ENCODE measurements at places on chromosomes 5 and 9.

- H3K4me3 ChIP-seq: no peak overlapping the region
- H3K4me1 ChIP-seq: no peaks in the 10 kb centered on the region
- H3K36me3 ChIP-seq: no peaks in the 10 kb centered on the region
- H3K27ac ChIP-seq: no peak overlapping the region
- DNase-seq: no peak
These were observed 210.4 kb upstream of the SLC30A5 start for GRCh38 chr5:68883436-68883835.

DNA sequence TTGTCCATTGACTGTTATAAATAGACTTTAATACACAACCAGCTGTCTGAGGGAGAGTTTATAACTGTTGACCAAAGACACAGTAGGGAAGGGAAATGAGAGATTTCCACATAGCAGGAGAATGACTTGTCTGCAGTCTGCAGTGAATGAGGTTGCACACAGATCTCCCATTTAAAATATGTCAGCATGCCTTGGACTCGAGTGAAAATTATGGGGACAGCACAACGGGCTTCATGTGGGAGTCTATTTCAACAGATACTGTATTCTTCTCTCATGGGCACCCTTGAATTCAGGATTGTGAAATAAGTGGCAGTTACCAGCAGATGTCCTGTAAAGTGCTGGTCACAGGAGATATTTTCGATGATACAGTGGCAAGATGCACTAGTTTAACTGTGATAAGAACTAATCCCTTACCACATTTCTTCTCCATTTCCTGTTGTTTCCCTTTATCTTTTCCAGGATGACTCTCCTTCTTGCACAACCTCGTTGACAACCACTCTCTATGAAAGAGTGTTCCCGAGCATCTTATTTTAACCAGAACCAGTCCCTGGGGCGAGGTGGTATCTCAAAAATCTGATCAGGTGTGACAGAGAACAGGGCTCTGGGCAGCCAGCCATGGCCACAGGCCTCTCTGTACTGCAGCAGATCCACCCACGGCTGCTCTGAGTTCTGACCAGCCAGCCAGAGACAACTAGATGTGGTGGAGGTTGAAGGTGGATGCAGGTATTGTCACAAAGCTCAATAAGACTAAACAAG, 51.5 kb upstream of the MAP3K1 start:
- no peak overlapping the region for H3K27ac ChIP-seq
- no peak for DNase-seq
- no peaks in the 10 kb centered on the region for H3K36me3 ChIP-seq
- no peak overlapping the region for H3K4me3 ChIP-seq
- no peaks in the 10 kb centered on the region for H3K4me1 ChIP-seq
- H3K27me3 ChIP-seq: no peaks in the 10 kb centered on the region

DNA sequence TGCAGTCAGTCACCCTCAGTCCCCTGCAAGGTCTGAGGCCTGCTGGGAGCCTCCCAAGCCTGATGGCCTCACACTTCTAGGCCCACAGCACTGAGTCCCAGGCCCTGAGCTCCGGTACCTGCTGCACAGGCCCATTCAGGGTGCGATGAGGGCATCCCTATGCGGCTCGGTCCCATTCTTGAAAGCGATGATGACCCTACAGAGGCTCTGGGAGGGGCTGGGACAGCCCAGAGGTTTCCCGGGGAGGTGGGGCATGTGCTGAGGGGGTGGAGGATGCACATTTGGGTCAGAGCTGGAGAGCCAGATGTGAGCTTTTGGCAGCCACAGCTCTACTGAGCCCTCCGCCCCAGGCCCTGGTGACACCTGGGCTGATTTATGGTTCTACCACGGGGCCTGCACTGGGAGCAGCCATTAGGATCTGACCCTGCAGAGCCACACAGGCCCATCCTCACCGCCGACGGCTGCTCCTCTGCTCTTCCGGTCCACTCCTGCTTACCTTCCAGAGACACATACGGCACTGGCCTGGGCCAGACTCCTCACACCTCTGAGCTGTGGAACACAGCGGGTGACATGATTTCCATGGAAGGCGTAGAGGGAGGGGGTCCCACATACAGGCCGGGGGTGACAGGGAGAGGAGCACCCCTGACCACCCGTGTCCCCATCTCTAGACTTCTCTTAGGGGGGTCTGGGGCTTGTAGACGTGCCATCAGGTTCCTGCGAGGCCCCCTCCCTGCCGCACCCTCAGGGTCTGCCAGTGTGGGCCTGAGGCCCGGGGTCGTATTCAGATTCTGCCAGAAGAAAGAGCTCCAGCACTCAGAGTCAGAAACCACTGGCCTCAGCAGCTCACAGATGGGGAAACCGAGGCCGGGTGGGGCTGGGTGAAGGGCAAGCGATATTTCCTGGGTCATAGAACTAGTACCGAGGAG, 53.4 kb downstream of the COL23A1 start:
- no peaks in the 10 kb centered on the region for H3K27me3 ChIP-seq
- H3K4me3 ChIP-seq: no peak overlapping the region
- H3K4me1 ChIP-seq: peaks cover 42% of the 10 kb centered on the region

GRCh38 chr5:129141078-129141477, 46.5 kb downstream of the ISOC1 start:
- no peak overlapping the region for H3K27ac ChIP-seq
- H3K27me3 ChIP-seq: no peaks in the 10 kb centered on the region
- H3K36me3 ChIP-seq: no peaks in the 10 kb centered on the region

GRCh38 chr9:98884849-98885248, 58.9 kb upstream of the COL15A1 start:
- no peak for DNase-seq
- H3K4me3 ChIP-seq: no peak overlapping the region
- H3K27me3 ChIP-seq: no peaks in the 10 kb centered on the region

GRCh38 chr5:33810491-33811120, 81.2 kb downstream of the ADAMTS12 start:
- DNase-seq: no peak
- no peaks in the 10 kb centered on the region for H3K4me1 ChIP-seq
- no peak overlapping the region for H3K4me3 ChIP-seq
- H3K36me3 ChIP-seq: no peaks in the 10 kb centered on the region
- no peaks in the 10 kb centered on the region for H3K27me3 ChIP-seq

GRCh38 chr5:108727236-108727650, 20.5 kb upstream of the FER start:
- H3K27ac ChIP-seq: peak overlapping the region; percentile 94
- DNase-seq: no peak
- no peaks in the 10 kb centered on the region for H3K36me3 ChIP-seq
- H3K4me1 ChIP-seq: peaks cover 22% of the 10 kb centered on the region

- no peaks in the 10 kb centered on the region for H3K27me3 ChIP-seq
- no peaks in the 10 kb centered on the region for H3K4me1 ChIP-seq
- H3K4me3 ChIP-seq: no peak overlapping the region
- no peak overlapping the region for H3K27ac ChIP-seq
These were observed 230.0 kb upstream of the IRX1 start for GRCh38 chr5:3365501-3366215.

DNA sequence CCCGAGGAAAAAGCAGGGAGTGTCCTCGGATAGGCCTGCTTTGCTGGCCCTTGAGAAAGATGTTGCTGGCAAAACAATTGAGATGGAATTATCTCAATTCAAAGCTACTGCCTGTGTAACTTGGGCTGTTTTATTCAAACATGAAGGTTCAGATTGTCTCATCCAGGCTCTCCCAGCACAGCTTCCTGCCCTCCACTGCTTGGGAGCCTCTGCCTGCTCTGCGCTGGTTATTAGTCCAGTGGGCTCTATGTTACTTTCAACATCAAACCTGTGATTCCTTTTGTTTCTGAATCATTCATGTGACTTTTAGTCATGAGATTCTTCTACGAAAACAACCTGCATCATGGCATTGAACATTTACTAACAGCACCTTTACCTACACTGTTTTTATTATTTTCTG, 123.2 kb downstream of the SNCAIP start:
- no peak for DNase-seq
- H3K4me1 ChIP-seq: no peaks in the 10 kb centered on the region
- no peaks in the 10 kb centered on the region for H3K27me3 ChIP-seq
- no peak overlapping the region for H3K27ac ChIP-seq
- no peak overlapping the region for H3K4me3 ChIP-seq
